ENCODE measurements at places on chromosomes 6 and 20.

GRCh38 chr6:22150368-22151035 is 146.3 kb downstream of the PRL start:
- DNase-seq = no peak

DNA sequence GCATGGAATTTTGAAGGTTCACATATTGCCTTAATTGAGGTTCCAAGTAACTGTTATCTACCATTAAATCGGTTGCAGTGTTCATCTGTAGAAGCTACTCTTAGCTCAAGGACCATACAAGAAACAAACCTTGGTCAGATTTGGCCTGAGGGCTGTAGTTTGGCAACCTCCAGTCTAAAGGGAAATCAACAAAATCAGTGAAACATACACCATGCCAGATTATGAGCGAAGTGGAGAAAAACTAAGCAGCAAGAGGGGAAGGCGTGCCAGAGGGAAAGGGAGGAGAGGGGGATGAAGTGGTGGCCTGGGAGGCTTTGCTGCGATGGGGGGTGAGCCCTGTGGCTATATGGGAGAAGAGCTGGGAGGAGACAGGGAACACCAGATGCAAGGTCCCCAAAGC is 8.8 kb upstream of the SNAI1 start:
- DNase-seq = no peak

DNA sequence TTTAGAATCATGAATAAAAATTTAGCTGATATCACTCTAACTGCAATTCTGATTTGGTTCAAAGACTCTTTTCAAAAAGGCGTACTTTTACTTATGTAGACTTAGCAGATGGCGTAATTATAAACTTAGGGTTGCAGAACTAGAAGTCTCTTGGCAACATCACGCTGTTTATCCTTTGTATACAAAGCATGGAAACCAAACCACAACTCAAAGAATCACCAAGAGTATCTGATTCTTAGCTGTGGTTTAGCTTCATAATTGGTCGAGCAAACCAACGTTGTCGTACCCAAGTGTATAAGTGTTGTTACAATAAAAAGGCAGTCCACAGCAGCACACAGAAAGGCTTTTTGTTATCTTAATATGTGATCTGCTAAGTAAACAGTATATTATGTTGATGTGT is 18.2 kb downstream of the STMND1 start:
- no peak for DNase-seq

DNA sequence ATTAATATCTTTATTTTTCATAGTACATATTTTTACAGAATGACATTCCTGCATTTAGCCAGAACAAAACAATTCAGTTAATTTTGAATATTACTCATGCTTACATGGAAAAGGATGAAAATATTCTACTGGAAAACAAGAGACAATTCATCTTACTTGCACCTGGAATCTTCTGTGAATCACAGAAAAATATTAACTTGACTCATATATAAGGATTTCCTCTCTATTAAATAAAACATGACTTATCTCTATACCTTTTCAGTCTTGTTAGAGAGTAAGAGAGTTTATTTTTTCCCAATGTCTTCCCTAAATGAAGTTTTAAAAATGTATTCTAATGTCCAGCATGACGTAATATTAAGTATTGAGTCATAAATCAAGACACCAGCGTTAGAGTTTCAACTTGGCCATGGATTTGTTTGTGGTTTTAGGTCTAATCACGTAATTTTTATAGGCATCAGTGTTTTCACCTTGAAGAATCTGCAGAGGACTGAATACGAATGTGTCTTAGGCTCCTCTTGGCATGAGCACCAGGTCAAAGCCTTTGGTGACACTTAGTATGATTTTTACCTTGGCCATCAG is 445.1 kb upstream of the JAG1 start:
- DNase-seq = no peak

- DNase-seq = no peak
Measured at GRCh38 chr6:131914234-131914633, 36.9 kb downstream of the CCN2 start.

DNA sequence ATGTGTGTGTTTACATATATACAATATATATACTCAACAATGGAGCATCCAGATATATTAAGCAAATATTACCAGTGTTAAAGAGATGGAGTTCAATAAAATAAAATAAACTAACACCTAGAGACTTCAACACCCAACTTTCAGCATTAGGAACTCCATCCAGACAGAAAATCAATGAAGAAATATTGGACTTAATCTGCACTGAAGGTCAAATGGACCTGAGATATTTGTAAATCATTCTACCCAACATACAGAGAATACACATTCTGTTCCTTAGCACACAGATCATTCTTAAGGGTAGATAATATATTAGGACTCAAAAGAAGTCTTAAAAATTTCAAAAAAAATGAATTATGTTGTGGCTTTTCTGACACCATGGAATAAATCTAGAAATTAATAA is 832.3 kb upstream of the ADGRB3 start:
- DNase-seq = no peak

DNA sequence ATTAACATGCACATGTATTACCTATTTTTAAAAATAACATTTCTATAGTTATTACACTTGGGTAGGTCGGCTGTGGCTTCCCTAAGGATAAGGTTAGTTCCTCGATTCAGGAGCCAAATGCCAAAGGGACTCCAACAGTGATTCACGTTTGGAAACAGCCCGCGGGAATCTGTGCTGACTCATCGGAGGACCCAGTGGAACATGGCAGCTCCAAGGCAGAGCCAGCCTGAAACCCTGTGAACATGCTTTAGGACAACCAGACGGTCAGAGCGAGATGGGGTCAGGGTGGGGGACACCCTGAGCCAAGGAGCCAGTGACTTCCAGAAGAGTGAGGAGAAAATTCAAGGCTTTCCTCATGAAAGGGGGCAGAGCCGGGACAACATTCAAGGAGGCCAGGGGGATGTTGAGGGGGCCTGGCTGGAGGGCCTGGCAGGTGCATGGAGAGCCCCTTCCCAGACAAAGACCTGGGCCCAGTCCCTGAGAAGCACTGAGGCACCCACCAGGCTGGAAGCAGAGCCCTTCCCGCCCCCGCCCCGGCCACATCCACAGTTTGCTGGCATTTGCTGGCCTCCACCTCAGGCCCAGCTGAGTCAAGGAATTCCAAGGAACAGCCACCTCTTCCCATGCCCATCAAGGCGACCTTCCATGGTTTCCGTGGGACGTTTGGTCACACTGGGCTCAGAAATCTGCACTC is 133.2 kb downstream of the SNX5 start:
- DNase-seq = no peak

DNA sequence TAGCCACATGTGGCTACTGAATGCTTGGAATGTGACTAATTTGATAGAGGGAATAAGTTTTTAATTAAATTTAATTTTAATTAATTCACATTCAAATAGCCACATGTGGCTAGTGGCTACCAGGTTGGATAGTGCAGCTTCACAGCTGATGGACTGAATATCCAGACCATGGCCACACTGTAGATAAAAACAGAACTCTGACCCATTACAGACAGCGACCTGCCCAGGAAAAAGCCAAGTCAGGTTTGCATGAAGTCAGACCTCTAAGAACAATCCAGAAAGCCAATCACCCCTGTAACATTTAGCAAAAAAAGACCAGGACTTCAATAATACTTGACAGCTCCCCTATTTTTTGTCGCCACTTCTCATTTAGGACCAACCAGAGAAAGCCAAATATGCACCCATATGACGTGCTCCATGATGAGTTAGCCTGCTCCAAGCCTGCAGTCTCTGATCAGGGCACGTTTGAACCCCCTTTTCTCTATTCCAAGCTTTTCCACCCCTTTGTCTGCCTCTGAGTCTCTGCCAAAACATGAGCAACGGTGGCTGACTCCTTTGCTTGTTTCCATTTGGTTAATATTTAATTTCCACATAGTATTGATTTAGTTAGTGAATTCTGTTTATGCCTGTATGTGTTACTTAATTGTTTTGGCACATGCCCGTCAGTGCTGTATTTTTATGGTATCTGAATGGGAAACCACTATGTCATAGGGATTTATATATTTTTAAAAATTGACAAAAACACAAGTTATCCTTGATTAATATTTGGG is 636.3 kb downstream of the UTRN start:
- DNase-seq = no peak

DNA sequence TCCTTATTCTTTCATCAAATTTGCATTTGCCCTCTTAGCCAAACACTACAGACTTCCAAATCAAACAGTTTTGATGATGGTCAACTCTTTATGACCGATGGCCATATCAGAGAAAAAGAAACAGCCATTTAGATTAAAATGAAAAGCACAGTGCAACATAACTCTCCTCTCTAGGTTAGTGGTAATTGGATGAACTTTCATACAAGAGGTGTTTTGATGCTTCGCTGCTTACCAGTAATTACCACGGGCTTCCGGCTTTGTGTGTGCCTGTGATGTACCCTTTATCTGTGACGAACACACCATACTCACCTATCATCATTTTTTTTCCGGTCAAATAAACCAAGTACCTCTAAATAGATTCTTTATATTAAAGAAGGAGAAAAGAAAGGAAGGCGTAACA is 181.8 kb downstream of the FOXA2 start:
- DNase-seq = no peak

DNA sequence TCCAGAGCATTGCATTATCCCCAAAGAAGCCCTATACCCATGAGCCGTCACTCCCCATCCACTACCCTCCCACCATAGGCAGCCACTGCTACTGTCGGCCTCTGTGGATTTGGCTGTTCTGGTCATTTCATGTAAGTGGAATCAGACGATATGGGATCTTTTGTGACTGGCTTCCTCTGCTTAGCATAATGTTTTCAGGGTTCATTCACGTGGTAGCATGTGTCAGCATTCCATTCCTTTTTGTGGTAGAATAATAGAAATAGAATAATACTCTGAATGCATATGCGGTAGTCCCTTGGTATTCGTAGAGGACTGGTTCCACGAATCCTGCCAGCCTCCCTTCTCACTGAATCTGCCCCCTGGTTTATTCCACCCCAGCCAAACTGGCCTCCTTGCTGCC is 402.6 kb upstream of the SULF2 start:
- DNase-seq = no peak

DNA sequence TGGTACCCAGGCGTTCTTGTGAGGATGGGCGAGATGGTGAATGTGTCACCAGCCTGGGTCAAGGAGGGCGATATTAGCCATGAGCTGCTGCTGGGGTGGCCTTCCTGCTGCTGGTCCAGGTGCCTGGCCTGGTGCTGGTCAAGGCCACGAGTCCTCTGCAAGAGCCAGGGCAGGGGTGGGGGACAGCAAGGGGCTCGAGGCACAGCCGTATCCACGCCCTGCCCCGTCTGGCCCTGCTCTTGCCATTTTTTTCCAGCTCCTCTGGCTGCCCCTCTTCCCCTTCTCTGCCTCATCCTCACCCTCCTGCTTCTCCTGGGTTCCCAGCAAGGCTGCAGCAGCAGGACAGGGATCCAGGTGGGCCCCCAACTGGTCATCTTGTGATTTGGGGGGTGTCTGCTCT is 51.2 kb downstream of the CDH4 start:
- no peak for DNase-seq

DNA sequence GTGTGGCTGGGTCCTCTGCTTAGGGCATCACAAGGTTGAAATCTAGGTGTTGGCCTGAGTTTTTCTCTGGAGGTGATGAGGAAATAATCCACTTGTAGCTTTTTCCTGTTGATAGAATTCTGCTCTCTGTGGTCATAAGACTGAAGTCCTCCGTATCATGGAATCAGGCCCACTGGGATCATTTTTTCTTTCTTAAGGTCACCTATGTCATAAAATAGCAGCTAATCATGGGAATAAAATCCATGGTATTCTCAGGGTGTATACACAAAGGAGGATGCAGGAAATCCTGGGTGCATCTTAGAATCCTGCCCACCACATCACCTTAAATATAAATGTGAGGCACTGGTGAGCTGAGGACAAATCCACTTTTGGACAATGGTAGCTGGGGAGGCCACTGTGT is 72.7 kb downstream of the PRDM1 start:
- DNase-seq = no peak

- no peak for DNase-seq
Measured at GRCh38 chr6:107691062-107691751, 132.9 kb downstream of the SCML4 start.

DNA sequence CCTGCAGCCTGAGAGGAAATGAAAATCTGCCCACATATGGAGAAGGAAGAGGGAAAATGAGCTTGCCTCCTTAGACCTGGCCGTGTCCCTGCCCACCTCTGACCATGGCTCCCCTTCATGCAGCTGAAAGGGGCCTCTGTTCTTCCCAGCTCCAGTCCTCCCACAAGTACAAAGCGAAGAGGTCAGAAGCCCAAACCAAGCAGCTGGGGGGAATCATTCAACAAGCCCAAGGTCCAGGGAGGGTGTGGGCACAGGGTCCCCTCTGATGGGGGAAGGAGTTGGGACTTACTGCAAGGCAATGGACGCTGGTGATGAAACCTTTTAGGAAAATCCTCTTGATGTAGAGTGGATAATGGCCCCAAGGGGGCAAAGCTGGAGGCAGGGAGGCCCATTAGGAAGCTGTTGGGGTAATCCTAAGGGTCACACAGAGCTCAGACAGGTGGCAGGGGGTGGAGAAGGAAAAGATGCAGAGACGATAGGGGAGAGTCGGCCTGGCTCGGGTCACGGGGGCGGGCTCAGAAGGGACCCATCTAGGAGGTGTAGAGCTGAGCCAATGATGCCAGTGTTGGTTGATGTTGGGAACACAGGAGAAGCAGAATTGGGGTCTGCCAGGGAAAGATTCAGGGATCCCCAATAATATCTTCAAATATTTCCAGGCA is 16.1 kb upstream of the GRM4 start:
- DNase-seq = no peak

DNA sequence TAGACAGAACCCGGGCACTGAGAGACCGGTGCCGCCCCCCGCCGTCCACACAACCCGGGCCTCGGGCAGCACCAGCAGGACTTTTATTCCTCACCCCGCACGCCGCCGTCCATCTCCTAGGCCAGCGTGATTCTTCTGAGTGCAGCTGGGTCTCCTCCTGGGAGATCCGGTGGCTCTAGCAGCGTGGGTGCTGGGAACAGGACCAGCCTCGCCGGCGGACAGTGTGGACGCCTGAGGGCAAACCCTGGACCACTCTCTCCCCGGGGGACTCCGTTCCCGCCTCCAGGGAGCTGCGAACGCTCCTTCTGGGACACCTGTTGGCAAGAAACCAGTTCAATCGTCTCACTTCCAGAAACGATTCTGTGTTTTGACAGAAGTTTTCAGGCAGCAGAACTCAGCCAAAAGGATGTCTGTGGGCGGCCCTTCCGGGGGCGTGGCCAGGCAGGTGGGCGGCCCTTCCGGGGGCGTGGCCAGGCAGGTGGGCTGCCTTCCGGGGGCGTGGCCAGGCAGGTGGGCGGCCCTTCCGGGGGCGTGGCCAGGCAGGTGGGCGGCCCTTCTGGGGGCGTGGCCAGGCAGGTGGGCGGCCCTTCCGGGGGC is 130.7 kb downstream of the DLL1 start:
- no peak for DNase-seq

DNA sequence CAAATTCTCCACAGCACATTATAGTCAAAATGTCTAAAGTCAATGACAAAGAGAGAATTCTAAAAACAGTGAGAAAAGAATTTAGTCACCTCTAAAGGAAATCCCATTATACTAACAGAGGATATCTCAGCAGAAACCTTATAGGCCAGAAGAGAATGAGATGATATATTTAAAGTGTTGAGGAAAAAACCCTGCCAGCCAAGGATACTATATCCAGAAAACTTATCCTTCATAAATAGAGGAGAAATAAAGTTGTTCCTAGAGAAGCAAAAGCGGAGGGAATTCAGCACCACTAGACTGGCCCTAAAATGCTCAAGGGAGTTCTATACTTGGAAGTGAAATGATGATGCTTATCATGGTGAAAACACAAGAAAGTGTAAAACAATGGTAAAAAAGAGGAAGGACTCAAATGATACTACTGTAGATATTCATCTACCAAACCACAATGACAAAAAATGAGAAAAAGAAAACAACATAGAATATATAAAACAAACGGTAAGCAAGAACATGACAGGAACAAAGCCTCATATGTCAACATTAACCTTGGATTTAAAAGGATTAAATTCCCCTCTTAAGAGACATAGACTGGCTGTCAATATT is 16.7 kb downstream of the GPRC6A start:
- no peak for DNase-seq

Data from NCI-H1694 (cell line).